ENCODE measurements at places on chromosomes 7 and 10. TPM values are rescaled to one million over a fixed set of nuclear protein-coding genes. Genes with fewer than 3 reads are reported as not detected.

DNA sequence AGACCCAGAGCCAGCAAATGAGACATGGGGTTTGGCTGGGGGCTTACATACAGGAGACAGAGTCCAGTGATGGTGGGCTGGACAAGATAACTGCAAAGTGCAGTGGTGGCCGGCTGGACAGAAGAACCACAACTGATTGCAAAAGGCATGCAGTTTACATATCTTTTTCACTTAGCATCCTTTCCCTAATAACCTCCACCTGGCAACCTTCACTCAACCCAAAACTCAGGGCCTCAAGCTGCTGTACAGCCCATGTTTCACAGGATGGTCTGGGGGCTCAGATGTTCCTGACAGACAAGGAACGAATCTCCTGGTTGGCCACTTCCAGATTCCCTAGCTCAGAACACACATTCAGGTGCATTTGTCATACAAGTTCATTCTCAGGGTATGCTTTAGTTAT, 7.8 kb upstream of the PDCD4 start:
- no peak for DNase-seq
- peaks cover 98% of the 10 kb centered on the region for H3K4me1 ChIP-seq
- H3K36me3 ChIP-seq = no peaks in the 10 kb centered on the region
- no peaks in the 10 kb centered on the region for H3K27me3 ChIP-seq

DNA sequence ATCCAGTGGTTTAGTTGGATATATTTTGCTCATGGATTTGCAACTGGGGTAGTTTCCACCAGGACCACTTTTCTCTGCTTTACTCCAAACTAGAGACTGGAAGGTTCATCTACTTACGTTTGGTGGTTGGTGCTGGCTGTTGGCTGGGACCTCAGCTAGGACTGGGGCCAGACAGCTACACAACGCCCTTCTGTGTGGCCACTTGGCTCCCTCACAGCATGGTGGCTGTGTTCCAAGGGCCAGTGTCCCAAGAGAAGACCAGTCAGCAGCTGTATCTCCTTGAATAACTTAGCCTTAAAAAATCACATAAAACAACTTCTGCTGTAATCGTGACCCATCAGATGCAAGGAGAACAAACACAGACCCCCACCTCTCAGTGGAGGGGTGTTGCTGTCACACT, 4.2 kb upstream of the KCNH2 start:
- peaks cover 41% of the 10 kb centered on the region for H3K27me3 ChIP-seq
- no peak overlapping the region for H3K4me3 ChIP-seq
- no peaks in the 10 kb centered on the region for H3K36me3 ChIP-seq
- no peak overlapping the region for H3K27ac ChIP-seq
- DNase-seq = no peak
- H3K4me1 ChIP-seq = peaks cover 15% of the 10 kb centered on the region

GRCh38 chr7:138770904-138771303, 26.9 kb upstream of the TMEM213 start:
- peaks cover 7% of the 10 kb centered on the region for H3K27me3 ChIP-seq
- DNase-seq = no peak
- H3K4me3 ChIP-seq = no peak overlapping the region
- no peak overlapping the region for H3K27ac ChIP-seq
- no peaks in the 10 kb centered on the region for H3K36me3 ChIP-seq
- H3K4me1 ChIP-seq = no peaks in the 10 kb centered on the region

- H3K4me1 ChIP-seq = peaks cover 55% of the 10 kb centered on the region
- peak overlapping the region; percentile 94 for H3K4me3 ChIP-seq
- H3K36me3 ChIP-seq = peaks cover 8% of the 10 kb centered on the region
- DNase-seq = no peak
- H3K27ac ChIP-seq = no peak overlapping the region
Observed at GRCh38 chr7:149495785-149496641, 1.6 kb downstream of the ZNF746 start.

GRCh38 chr7:29878081-29878688, 71.9 kb downstream of the WIPF3 start:
- no peak overlapping the region for H3K27ac ChIP-seq
- peaks cover 28% of the 10 kb centered on the region for H3K27me3 ChIP-seq
- H3K4me1 ChIP-seq = peaks cover 13% of the 10 kb centered on the region
- no peaks in the 10 kb centered on the region for H3K36me3 ChIP-seq
- no peak for DNase-seq

Gene SLC26A4
- 18.3 TPM for total RNA-seq

Gene NUTM2E
- total RNA-seq = not detected
